ENCODE measurements at places on chromosomes 1 and 21. TPM values are rescaled to one million over a fixed set of nuclear protein-coding genes. Genes with fewer than 3 reads are reported as not detected.

GRCh38 chr1:226884966-226885820 is 14.8 kb downstream of the PSEN2 start:
- peaks cover 3% of the 10 kb centered on the region for H3K36me3 ChIP-seq
- H3K27ac ChIP-seq: no peak overlapping the region
- no peaks in the 10 kb centered on the region for H3K27me3 ChIP-seq
- H3K4me1 ChIP-seq: no peaks in the 10 kb centered on the region

- no peaks in the 10 kb centered on the region for H3K36me3 ChIP-seq
- H3K4me1 ChIP-seq: peaks cover 4% of the 10 kb centered on the region
- H3K4me3 ChIP-seq: no peak overlapping the region
- no peak overlapping the region for H3K27ac ChIP-seq
- peaks cover 2% of the 10 kb centered on the region for H3K27me3 ChIP-seq
- DNase-seq: no peak
Measured at GRCh38 chr1:203038217-203038741, 12.0 kb downstream of the PPFIA4 start.

Gene MAP7D1
- total RNA-seq: 165 TPM

Gene FCRL5
- not detected for total RNA-seq

GRCh38 chr1:226730071-226730470 is 9.0 kb downstream of the ITPKB start:
- no peak overlapping the region for H3K27ac ChIP-seq
- H3K36me3 ChIP-seq: peaks cover 4% of the 10 kb centered on the region
- no peak for DNase-seq
- H3K27me3 ChIP-seq: no peaks in the 10 kb centered on the region
- H3K4me3 ChIP-seq: no peak overlapping the region

DNA sequence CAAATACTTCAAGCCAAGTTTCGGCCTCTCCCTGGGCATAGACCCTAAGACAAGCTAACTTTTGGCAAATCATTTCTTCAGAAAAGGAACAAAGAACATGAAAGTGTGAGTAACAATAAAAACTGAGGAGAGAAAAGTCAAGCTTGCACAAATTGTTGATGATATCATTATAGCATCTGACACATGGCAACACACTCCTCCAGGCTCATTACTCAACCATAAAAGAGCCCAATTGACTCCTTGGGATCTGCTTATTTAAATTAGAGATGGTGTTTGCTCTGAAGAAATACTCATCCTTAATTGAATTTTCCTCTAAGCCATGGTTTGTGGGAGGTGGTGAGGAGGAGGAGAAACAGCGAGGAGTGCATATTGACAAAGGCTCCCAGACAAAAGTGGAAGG is 54.5 kb downstream of the TNFSF4 start:
- H3K36me3 ChIP-seq: peaks cover 4% of the 10 kb centered on the region
- H3K27ac ChIP-seq: no peak overlapping the region

DNA sequence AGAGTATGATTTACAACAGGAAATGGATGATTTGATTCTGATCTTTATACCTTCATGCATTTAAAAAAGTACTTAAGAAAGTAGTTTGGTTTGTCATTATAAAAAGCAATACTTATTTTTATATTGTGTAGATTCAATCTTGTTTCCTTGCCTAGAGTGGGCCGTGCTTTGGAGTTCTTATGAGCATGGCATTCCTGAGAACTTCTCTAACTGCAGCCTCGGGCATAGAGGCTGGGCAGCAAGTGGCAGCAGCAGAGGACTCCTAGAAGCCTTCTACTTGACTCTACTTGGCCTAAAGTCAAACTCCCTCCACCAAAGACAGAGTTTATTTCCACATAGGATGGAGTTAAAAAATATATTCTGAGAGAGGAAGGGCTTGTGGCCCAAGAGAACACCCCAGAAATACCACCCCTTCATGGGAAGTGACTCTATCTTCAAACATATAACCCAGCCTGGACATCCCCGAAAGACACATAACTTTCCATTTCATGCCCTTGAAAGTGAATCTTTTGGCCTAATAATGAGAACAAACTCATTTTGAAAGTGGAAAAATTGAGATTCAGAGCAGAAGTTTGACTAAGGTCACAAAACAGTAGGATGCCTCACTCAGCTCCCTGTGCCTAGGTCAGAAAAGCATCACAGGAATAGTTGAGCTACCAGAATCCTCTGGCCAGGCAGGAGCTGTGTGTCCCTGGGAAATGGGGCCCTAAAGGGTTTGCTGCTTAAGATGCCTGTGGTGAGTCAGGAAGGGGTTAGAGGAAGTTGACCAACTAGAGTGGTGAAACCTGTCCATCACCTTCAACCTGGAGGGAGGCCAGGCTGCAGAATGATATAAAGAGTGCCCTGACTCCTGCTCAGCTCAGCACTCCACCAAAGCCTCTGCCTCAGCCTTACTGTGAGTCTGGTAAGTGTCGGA is at the start of gene IVL:
TSS of gene IVL (plus strand) at position 861 of the 916 bp plus-strand sequence. CDS start 1,252 bp downstream, outside the sequence.
- H3K4me1 ChIP-seq: no peaks in the 10 kb centered on the region
- no peak within 1 kb of the TSS for H3K4me3 ChIP-seq
- H3K27ac ChIP-seq: no peak within 1 kb of the TSS
- H3K36me3 ChIP-seq: no peaks in the 10 kb centered on the region

Gene CSRP1
- total RNA-seq: 1.5 TPM

- no peaks in the 10 kb centered on the region for H3K36me3 ChIP-seq
- H3K4me1 ChIP-seq: peaks cover 19% of the 10 kb centered on the region
- no peak overlapping the region for H3K27ac ChIP-seq
- peaks cover 18% of the 10 kb centered on the region for H3K27me3 ChIP-seq
Measured at GRCh38 chr1:15110867-15111230, 42.7 kb upstream of the TMEM51 start.

Gene RNF186
- not detected for total RNA-seq

- H3K4me1 ChIP-seq: peaks cover 46% of the 10 kb centered on the region
- DNase-seq: no peak
- H3K4me3 ChIP-seq: no peak overlapping the region
Measured at GRCh38 chr21:42025376-42026081, 15.4 kb upstream of the ZBTB21 start.

- peaks cover 8% of the 10 kb centered on the region for H3K27me3 ChIP-seq
- H3K36me3 ChIP-seq: no peaks in the 10 kb centered on the region
- peaks cover 24% of the 10 kb centered on the region for H3K4me1 ChIP-seq
- H3K27ac ChIP-seq: peak overlapping the region; percentile 5
- no peak overlapping the region for H3K4me3 ChIP-seq
- peak; percentile 7 for DNase-seq
Measured at GRCh38 chr1:111904478-111905218, 84.8 kb downstream of the KCND3 start.

DNA sequence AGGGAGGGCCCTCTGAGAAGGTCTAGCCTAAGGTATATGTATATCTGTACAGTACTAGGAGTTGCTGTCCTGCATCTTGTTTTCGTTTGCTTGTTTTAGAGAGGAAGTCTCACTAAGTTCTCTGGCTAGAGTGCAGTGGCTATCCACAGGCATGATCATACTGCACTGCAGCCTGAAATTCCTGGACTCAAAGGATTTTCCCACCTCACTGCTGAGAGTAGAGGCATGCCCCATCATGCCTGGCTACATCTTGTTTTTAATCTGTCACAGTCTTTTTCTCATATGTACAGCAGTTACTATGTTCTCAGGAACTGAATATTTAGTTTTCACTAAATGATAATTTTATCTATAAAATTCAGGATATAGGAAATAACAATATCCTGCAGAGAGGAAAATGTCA is 15.3 kb upstream of the PYHIN1 start:
- H3K27ac ChIP-seq: no peak overlapping the region
- peaks cover 16% of the 10 kb centered on the region for H3K27me3 ChIP-seq
- no peak overlapping the region for H3K4me3 ChIP-seq
- H3K36me3 ChIP-seq: peaks cover 3% of the 10 kb centered on the region
- DNase-seq: no peak
- no peaks in the 10 kb centered on the region for H3K4me1 ChIP-seq

Gene GFI1
- total RNA-seq: 0.16 TPM

Gene EPHA2
- 25.0 TPM for total RNA-seq

Gene FAM110D
- 1.2 TPM for total RNA-seq

DNA sequence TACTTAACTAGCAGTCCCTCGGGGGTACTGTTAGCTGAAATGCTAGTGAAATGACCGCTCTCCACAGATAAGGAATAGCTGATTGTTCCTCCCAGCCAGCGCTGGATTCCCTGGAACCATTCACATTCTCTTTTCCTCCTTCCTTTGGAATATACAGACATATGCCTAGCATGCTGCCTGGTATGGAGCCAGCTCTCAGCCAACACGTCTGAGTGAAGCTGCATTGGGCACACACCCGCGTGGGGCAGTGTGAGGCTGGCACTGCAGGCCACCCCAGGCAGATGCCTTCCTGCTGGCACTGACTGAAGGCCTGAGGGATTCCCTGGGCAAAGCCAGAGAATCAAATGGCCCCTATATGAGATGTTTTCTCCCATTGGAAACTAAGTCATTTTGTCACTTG is 66.7 kb downstream of the TLR5 start:
- no peak for DNase-seq
- no peak overlapping the region for H3K4me3 ChIP-seq
- peaks cover 45% of the 10 kb centered on the region for H3K4me1 ChIP-seq
- H3K27ac ChIP-seq: peak overlapping the region; percentile 68
- H3K36me3 ChIP-seq: no peaks in the 10 kb centered on the region

DNA sequence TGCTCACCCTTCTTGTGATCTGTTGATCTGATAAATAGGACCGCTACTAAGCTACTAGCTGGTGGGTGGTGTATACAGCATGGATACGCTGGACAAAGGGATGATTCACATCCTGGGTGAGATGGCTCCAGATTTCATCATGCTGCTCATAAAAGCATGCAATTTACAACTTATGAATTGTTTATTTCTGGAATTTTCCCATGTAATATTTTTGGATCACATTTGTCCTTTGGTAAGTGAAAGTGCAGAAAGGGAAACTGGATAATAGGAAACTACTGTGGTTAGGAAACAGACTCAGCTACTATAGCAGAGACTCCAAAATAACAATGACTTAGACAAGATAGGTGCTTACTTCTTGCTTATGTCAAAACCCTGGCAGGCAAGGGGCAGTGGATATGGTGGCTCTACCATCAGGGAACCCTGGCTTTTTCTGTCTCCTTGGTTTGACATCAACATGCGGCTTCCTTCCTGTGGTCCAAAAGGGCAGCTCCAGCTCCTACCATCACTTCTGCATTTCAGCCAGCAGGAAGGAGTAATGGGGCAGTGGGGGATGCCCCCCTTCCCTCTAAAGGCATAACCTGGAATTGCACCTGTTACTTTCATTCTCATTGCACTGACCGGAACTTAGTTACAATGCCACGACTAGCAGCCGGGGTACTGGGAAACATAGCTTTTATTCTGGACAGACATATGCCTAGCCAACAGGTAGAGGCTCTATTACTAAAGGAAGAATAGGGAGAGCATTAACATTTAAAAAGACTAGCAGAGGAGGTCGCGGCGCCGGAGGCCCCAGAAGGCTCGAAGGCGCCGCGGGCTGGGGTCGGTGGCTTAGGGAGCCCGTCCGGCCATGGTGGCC is 13.8 kb upstream of the AK2 start:
- H3K4me1 ChIP-seq: peaks cover 9% of the 10 kb centered on the region
- peaks cover 12% of the 10 kb centered on the region for H3K36me3 ChIP-seq
- DNase-seq: no peak
- H3K27me3 ChIP-seq: no peaks in the 10 kb centered on the region
- H3K4me3 ChIP-seq: no peak overlapping the region

DNA sequence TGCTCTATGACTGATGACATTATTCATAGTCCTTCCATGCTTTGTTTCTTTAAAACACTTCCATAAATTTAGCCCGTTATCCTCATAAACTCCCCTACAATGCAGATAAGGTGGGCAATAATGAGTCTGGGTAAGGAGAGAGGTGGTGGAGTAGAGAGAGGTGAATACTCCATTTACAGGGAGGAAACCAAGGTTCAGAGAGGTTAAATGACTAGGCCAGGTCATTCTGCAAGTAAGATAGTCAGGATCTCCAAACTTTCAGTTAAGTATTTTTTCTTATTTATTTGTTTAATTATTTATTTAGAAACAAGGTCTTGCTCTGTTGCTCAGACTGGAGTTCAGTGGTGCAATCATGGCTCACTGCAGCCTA is 26.1 kb downstream of the PAFAH2 start:
- peaks cover 35% of the 10 kb centered on the region for H3K36me3 ChIP-seq
- H3K4me1 ChIP-seq: no peaks in the 10 kb centered on the region
- H3K4me3 ChIP-seq: no peak overlapping the region
- DNase-seq: no peak
- H3K27me3 ChIP-seq: no peaks in the 10 kb centered on the region
- H3K27ac ChIP-seq: no peak overlapping the region

DNA sequence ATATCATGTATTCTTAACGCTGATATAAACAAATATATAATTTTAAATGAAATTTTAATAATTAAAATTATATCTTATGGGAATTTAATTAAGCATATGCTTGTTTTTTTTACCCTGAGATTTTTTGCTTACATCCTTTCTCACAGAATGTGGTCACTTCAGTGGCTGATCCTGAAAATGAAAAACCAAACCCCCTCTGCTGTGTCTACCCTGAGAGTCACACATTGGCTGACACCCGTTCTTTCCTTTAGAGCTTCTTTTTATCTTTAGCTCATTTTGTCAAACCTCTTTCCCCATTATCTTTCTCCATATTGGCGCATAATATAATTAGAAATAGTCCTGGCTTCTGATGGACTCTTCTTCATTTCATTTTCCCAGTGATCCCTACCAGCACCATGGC is 10.8 kb upstream of the CACYBP start:
- H3K36me3 ChIP-seq: no peaks in the 10 kb centered on the region
- H3K4me3 ChIP-seq: no peak overlapping the region
- no peaks in the 10 kb centered on the region for H3K27me3 ChIP-seq
- H3K27ac ChIP-seq: no peak overlapping the region

DNA sequence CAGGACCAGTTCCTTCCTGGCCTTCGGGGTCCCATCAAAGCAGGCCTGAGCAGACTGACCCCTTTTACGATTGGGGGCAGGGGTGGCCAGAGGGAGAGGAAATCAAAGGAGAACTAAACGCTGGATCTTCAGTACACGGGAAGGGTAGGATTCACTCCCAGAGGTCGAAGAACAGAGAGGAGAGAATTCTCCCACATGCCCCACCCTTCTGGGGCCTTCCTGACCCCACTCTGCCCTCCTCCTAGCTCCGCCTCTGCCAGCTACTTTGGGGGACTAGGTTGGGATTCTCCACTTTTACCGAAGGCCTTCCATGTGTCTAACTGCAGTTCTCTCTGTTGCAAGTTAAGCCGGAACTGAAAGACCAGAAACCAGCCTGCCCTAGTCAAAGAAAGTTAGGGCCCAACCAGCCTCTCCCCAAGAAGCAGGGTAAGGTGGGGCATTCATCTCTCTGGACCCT is 654 bp upstream of the ARHGEF2 start:
- peak overlapping the region; percentile 98 for H3K4me3 ChIP-seq
- H3K36me3 ChIP-seq: no peaks in the 10 kb centered on the region
- no peak for DNase-seq
- H3K4me1 ChIP-seq: peaks cover 85% of the 10 kb centered on the region

DNA sequence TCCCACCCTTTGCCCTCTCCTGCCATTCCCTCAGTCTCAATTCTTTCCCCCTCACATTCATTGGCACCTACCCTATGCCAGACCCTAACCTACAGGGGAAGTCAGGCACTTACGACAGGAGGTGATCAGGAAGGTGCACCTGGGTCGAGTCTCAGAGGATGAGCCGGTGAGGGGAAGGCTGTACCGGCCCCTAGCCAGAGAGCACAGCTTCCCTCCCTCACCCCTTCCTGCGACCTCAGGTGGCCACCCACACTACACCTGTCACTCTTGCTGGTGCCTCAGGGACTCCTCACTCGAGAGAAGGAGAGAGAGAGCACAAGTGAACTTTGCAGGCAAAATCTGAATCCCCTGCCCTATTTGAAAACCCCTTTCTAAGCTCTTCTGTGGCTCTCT is 1.7 kb upstream of the MYOM3 start:
- no peak overlapping the region for H3K4me3 ChIP-seq
- H3K27me3 ChIP-seq: peaks cover 34% of the 10 kb centered on the region
- peaks cover 5% of the 10 kb centered on the region for H3K4me1 ChIP-seq
- no peak overlapping the region for H3K27ac ChIP-seq
- no peaks in the 10 kb centered on the region for H3K36me3 ChIP-seq

GRCh38 chr1:50959303-50959912 is 659 bp downstream of the FAF1 start:
- H3K36me3 ChIP-seq: peaks cover 3% of the 10 kb centered on the region
- H3K27ac ChIP-seq: peak overlapping the region; percentile 83
- H3K4me3 ChIP-seq: peak overlapping the region; percentile 91

Gene WDR64
- not detected for total RNA-seq

Data from neural crest cell (in vitro differentiated cells).